NCI-H1930 (cell line): ENCODE measurements at places on chromosomes 11 and 22.

DNA sequence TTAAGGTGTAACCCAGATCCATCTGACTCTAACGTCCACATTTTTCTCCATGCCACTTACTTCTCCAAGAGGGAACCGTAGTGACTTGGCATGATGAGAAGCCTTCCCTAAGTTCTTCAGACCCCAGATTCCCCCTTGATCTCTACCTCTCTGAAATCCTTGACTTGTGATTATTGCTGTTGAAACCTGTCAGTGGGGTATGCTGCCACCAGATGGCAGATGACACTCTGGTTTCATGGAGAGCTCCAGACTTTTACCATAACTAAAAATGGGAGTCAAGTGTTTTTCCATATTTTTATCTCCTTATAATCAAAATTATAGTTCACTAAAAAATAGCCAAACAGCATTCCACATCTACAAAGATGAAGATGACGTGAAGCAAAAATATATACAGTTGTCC, 504.2 kb downstream of the SOX6 start:
- peak; percentile 8 for DNase-seq

DNA sequence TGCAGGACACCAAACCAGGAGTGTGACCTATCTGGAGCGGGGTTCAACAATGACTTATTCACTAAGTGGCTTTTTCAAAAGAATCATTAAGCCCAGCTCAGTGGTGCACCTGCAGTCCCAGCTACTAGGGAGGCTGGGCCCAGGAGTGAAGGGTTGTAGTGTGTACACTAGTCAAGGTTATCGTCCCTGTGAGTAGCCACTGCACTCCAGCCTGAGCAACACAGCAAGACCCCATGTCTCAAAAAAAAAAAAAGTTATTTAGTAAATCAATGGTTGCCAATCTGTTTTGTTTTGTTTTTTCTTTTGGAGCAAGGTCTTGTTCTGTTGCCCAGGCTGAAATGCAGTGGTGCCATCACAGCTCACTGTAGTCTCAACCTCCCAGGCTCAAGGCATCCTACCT, 7.9 kb downstream of the RHOG start:
- DNase-seq = no peak

DNA sequence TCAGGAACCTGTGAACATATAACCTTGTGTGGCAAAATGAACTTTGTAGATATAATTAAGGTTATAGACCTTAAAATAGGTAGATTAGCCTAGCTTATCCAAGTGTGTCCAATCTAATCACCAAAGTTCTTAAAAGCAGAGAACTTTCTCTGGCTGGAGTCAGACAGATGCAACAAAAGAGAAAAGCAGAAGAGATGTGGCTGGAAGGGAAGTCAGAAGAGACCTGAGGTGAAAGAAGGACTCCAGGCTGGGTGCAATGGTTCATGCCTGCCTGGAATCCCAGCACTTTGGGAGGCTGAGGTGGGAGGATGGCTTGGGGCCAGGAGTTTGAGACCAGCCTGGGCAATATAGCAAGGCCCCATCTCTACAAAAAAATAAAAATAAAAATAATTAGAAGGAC, 39.4 kb upstream of the SWAP70 start:
- DNase-seq = no peak

DNA sequence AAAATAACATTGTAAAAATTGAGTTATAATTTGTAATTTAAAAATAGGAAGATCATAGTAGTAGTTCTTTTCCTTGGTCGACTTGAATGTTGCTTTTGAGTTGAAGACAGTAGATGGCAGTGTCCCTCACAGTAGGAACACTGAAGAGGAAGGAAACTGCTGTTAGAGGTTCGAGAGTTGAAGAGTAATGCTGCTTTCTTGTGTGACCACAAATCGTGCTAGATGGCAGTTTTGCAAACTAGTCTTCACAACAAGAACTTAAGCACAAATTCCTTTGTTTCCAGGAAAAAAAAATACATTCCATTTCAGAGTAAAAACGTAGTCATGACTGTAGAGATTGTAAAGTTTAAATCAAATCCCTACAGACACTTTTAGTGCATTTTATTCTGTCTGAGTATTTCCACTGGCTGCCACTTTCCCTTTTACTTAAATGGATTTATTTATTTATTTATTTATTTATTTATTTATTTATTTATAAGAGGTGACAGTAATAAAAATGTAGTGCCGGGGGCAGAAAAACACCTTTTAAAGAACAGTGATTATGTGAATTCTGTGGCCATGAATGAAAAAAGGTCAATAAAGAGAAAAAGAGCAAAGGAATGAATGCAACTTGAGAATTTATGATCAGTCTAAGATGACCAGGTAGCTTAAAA, 54.6 kb downstream of the SPECC1L start:
- DNase-seq = peak; percentile 14

- no peak for DNase-seq
Observed at GRCh38 chr11:19316434-19316833, 75.7 kb upstream of the E2F8 start.

DNA sequence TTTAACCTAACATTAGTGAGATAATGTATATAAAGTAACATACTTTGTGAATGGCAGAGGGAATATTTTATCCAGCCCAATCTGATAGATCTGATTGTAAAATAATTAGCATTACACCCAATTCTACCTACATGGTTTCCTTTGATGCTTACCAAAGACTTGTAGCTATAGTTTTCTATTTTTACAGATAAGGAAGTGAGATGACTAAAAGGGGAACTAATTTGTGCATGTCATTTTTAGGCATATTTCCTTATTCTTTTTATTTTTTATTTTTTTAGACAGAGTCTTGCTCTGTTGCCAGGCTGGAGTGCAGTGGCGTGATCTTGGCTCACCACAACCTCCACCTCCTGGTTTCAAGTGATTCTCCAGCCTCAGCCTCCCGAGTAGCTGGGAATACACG, 793.7 kb upstream of the LRRC4C start:
- no peak for DNase-seq

DNA sequence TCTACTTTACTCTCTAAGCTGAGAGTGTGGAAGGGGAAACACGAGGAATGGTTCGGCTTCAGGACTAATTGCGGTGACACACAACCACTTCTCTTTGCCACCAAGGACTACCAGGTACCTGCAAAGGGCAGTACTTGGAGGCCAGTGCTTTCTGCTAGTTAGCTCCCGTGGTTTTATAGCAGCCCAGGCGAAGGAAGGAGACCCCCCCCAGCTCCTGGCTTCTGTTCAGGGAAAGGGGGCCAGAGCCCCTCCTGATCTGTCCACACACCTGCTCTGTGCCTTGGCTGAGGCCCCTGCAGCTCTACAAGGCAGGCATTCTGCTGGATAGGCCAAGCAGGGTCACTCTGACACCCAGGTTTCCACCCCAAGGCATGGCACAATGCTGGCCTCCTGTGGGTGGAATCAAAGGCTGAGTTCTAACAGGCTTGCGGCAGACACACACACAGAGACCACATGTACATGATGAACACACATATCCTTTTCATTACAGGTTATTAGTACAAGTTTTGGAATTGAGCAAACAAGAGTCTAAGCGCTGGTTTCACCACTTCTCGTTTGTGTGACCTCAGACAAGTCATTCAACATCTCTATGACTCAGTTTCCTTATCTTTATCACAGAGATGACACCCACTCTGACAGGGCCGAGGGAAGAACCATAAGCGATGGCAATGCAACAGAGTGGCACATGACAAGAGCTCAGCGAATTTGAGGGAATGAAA, 7.5 kb downstream of the SERPIND1 start:
- no peak for DNase-seq

DNA sequence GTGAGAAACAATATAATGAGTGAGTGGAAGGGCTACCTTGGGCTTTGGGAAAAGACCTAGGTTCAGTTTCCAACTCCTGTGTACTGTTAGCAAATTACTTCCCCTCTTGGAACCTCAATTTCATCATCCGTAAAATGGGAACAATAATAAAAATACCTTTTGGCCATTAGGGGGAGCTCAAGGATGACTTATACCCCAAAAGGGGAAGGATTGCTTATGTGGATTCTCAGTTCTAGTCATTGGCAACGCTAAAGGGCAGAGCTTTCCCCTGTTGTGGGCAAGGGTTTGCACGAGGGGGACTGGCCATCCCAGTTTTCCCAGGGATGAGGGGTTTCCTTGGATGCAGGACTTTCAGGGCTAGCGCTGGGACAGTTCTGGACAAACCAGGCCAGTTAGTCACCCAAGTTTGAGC, 3.1 kb upstream of the COMMD9 start:
- no peak for DNase-seq

DNA sequence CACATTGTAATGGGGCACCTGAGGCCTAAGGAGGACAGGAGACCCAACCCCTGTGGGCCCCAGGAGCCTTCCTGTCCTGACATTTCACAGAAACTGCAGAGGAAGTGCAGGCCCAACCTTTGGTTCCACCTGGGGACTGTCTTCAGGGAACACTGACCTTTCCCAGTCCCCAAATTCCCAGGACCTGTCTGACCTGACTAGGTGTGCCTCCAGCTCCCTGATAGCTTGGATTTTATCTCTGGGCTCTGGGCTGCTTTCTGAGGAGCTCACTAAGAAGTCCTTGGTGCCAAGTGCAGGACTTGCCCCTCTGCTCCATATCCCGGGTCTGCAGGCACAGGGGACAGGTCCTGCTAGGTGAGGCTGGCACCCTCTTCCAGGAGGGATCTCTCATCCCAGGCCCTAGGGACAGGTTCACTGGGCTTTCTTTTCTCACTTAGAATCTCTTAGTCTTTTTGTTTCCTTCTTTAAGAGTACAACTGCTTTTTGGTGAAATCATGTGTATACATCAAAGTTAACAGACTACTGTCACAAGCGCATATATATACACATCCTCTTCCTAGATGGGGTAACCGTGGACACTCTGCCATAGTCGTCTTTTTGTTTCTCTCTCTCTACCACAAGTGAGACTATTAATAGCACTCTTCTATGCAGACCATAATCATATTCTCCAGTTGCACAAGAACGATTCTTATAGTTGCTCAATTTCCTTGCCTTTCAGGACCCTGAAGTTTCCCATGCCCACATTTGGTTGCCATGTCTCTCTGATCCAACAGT, 72.0 kb upstream of the IGLL5 start:
- no peak for DNase-seq

DNA sequence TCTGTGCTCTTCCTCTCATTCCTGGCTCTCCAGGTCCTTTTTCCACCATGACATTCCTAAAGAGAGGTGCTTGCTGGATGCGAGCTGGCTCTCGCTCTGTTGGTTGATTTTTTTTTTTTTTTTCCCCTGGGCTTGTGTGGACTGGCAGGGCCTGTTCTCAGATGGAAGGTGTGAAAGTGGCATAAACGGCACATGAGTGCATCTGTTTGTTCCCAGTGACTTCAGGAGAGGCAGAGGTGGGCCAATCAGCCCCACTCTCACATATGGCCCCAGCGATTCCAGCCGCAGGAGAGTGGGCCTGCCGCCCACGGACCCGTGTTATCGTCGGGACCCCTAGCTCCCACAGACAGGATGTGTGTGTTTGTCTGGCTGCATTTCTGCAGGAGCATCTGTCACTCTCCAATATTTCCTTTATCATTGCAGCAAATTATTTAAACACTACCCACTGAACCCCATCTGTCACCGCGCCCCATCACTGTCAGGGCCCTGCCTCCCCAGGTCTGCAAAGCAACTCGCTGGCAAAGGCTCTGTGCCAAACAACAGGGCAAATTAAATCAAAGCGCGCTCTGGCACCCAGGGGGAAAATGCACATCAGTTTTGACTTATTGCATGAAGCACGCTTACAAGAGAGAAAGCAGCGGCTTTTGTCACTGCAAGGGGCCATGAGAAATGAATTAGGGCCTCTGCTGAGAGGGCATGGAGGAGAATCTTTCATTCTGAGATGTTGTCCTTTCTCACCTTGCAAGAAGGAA, 886.3 kb downstream of the NTM start:
- no peak for DNase-seq

DNA sequence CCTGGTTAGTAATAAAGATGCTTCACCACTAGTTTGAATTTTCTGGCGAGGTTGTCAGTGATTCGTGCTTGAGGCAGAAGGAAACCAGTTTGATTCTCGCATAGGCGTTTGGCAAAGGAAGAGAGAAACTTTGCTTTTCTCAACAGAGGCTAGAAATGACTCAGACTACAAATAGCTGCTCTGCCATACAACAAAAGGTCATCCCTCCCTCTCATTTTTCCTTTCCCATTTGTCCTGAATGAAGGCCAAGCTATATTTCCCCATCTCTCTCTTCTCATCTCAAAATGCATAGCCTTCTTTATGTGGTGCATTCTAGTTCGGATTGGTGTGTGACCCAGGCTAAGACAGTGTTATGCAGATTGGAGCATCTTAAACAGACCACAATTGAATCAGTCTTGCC, 741.4 kb downstream of the NTM start:
- no peak for DNase-seq

- no peak for DNase-seq
Observed at GRCh38 chr11:47553406-47553743, 443 bp upstream of the CELF1 start.

GRCh38 chr11:17371614-17372013, 16.8 kb downstream of the KCNJ11 start:
- no peak for DNase-seq

DNA sequence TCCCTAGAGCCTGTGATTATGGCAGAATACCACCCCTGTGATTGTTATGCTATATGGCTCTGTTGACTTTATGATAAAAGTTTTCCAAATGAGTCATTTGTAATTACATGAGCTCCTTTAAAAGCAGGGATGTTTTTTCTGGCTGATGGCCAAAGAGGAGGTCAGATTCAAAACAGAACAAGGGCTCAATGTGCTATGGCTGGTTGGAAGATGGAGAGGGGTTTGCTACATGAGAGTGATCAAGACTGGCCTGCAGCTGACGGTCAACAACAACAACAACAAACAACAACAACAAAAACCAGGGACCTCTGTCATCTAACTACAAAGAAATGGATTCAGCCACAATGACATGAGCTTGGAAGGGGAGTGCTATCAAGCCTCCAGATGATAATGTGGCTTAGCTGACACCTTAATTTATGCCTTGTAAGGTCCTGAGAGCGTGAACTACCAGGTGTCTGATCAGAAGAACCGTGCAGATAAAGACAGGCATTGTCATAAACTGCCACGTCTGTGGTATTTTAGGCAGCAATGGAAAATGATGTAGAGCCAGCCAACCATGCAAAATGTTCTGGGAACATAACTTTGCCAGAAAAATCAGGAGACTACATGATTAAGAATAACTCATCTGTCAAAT, 47.2 kb downstream of the PIWIL3 start:
- DNase-seq = no peak

GRCh38 chr22:43266076-43266475, 77.1 kb downstream of the SCUBE1 start:
- DNase-seq = no peak

- DNase-seq = no peak
Observed at GRCh38 chr22:30206944-30207343, 39.6 kb downstream of the LIF start.

- DNase-seq = no peak
Observed at GRCh38 chr11:126390272-126390867, 34.9 kb downstream of the ST3GAL4 start.

- DNase-seq = no peak
Observed at GRCh38 chr11:68092411-68092810, 28.8 kb downstream of the CHKA start.
